Panc1 (cell line): ENCODE measurements at places on chromosomes 4 and X.

GRCh38 chr4:143586080-143586479 lies 72.6 kb downstream of the SMARCA5 start:
- DNase-seq: no peak

DNA sequence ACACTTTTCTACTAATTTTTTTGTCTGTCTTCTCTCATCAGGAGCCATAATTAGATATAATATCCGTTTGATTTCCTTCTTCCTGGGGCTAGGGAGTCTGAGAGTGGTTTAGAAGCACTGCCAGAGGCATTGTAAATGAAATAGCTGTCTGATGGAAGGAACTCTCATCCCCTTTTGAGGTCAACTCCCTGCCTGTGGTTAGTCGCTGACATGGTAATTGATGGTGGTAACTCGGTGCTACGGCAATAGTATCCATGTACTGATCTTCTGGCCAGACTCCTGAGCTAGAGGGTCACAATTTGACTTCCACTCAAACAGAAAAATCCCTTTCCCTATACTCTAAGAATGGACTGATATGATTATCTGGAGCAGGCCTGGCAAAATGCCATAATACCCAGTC lies 108.1 kb upstream of the TRPC5 start:
- no peak for DNase-seq

DNA sequence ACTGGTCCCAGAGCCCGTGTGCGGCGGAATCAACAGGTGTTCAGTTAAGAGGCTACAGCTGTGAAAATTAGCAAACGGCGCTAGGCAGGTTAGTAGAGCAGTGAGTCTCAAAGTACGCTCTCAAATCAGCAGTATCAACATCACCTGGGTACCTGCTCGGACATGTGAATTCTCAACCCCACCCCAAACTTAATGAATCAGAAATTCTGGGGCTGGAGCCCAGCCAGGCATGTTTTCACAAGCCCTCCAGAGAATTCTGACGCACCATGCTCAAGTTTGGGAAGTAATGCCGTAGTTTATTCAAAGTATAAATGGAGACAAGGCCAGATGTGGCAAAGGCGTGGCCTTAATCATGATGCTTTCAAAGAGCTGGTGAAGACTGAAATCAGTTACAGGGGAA lies 58.2 kb upstream of the PTCHD1 start:
- DNase-seq: no peak

- DNase-seq: no peak
These were observed 159.1 kb upstream of the DGKK start for GRCh38 chrX:50629774-50630173.

GRCh38 chr4:23878912-23879732 lies 10.7 kb downstream of the PPARGC1A start:
- no peak for DNase-seq

DNA sequence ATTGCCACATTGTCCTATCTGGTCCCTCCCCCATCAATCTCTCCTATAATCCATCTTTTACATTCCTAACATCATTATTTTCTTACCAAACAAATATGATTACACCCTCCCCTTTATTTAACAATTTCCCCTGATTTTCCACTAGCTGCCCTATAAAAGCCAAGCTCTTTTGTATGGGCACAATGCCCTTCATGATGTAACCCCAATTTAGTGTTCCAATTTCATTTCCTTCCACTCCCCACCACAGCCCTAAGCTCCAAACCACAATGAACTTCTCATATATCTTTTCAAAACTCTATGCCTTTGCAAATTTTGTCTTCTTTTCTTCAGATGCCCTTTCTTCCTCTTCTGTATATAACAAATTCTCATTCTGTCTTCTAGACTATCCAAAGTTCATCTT lies 39.5 kb upstream of the PTPN13 start:
- DNase-seq: no peak

- no peak for DNase-seq
These were observed 14.3 kb downstream of the FAM53A start for GRCh38 chr4:1669850-1670249.

- DNase-seq: no peak
These were observed 426 bp downstream of the PORCN start for GRCh38 chrX:48509245-48509590.

GRCh38 chr4:169567916-169568315 lies 44.5 kb downstream of the NEK1 start:
- DNase-seq: no peak

GRCh38 chr4:53866055-53866454 lies 198.3 kb downstream of the CHIC2 start:
- no peak for DNase-seq

GRCh38 chrX:46770000-46770816 lies 11.3 kb upstream of the SLC9A7 start:
- no peak for DNase-seq

DNA sequence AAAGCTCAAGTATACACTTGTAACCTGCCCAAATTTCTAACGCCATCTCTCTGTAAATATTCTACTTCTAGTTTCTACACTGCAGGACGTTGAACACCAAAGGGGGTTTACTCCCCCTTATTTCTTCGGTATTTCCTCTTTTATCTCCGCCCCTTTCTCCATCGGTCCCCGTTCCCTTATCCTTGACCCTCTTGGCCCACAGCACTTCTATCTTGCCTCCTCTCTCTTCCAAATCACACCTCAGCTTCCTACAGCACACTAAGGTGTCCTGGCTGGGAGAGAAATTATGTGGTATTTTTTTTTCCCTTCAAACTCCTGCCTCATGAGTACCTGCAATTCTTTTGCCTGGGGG lies 715 bp downstream of the ZMAT1 start:
- no peak for DNase-seq
